GM04503 (cell line): ENCODE measurements at places on chromosomes 5 and 9.
A peak's percentile ranks its signal among the peaks of the same experiment; 100 is the strongest.

DNA sequence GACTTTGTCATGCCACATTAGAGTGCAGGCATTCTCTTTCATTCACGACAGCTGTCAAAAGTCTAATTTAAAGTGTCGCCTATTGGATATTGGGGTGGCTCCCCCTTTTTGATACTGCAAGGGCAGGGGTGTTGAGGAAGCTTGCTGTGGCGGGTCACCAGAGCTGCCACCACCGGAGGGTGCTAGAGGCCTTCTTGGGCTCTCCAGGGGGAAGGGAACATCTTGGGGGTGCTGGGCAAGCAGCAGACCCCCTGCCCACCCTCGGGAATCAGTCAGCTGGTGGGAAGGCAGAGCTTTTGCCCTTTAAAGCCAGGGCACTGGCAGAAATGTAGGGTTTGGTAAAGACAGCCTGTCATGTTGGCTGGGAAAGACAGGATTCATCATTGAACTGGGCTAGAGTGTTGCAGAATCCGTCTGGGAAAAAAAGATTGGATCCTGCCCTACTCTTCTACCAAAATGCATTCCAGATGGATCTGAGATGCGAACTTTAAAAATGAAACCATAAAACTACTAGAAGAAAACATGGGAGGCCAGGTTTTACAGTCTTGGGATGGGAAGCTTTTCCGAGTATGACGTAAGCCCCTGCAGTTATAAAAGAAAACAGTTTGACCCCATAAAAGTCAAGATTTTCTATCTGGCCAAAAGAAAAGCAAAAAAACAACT is 22.3 kb downstream of the COL5A1 start:
- DNase-seq, result peak; percentile 71

DNA sequence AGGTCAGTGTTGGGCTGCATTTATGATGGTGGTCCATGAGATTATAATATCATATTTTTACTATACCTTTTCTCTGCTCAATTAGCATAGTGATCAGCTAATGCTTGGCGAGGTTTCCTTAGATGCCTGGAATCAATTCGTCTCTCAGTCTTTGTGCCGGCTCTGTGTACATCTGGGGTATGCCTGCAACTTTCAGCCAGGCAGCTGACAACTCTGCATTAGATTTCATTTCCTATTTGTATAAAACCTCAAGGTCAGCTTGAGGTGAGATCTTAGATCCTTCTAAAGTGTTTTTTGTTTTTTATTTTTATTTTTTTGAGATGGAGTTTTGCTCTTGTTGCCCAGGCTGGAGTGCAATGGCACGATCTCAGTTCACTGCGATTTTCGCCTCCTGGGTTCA is 86.8 kb downstream of the MELK start:
- no peak for DNase-seq

GRCh38 chr5:6194261-6194875 is 184.0 kb downstream of the MED10 start:
- DNase-seq, result no peak

DNA sequence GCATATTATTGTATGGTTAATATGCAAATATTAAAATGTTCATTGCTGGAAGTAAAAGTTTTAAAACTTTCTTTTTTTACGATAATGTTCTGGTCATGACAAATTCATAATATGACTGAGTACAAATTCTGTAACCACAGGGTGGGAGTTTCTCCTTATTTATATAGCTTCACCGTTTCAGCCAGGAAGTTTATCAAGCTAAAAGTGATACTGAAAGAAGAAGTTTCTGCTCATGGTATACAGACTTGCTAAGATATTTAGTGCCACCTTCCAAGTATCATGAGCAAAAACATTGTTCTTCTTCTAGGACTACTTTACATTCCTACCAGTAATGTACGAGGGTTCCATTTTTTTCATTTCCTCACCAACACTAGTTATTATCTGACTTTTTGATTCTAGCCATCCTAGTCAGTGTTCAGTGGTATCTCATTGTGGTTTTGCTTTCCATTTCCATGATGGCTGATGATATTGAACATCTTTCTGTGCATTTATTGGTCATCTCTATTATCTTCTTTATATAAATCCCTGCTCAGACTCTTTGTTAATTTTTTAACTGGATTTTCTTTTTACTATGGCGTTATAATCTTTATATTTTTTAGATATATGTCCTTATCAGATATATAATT is 94.2 kb upstream of the PRRC1 start:
- no peak for DNase-seq

GRCh38 chr5:122877518-122877917 is 32.1 kb downstream of the SNX24 start:
- no peak for DNase-seq
